ENCODE measurements at places on chromosomes 16 and 17.

- DNase-seq: no peak
Measured at GRCh38 chr17:33725675-33726271, 432.7 kb upstream of the ASIC2 start.

- no peak for DNase-seq
Measured at GRCh38 chr17:34760931-34761495, 181.6 kb downstream of the TMEM132E start.

DNA sequence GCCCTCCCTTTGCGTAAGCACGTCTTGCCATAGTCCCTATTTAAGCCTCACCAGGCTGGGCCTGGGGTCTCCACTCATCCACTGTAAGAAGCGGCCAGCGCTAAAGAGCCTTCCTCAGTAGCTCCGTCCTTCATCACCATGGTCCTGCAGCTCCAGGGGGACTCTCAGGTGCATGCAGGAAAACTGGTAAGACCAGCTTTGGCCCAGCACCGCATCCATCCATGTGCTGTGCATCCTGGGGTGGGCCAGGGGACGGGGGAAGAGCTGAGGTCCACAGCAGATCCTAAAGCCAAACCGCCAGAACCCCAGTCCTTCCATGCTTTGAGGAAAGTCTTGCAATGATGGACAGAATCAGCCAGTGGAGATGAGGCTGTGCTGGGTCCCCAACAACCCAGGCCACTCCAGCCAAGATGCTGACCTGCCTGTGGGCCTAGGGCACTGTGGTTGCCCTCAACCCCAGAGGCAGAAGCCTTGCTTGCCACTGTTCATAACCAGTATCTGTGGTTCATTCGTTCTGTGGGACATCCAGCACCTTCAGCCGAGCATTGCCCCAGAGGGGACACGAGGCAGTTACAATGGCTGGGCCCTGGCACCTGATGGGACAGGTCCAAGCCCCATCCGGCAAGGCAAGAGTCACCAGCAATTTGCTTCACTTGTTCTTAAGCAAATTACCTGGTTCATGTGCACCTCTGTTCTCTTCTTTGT lies 44.4 kb downstream of the RBFOX3 start:
- no peak for DNase-seq

DNA sequence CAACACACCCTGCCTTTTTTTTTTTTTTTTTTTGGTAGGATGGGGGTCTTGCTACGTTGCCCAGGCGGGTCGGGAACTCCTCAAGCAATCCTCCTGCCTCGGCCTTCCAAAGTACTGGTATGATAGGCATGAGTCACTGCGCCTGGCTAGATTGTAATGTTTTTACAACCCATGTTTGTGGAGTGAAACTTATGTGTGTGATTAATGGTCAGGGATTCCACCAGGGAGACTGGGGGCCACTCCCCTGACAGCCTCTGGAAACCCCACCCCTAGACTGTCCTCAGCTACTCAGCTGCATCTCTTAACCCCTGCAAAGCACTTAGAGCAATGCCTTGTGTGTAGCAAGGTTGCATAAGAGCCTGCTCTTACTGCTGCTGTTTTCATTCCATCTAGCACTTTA lies 220.5 kb downstream of the PARN start:
- DNase-seq: no peak

DNA sequence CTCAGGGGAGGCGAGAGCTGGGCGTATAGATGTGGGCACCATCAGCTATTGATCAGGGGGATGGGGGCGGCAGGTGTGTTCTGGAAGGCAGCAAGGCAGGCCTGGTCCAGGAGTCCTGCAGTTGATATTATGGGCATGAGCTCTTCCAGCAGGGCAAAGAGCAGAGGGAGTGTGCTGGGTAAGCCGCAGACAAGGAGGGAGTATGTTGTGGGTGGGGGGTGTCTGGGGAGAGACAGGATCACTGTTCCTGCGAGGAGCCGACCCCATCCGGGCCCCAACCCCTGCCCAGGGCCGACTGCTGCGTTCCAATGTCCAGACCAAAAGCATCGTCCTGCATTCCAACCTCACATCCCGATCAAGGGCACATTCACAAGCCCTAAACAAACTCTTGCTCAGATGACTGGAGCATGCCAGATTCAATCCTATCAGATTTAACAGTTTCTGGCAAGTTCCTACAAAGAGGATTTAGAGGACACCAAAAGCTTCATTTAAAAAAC lies 9.2 kb downstream of the MXRA7 start:
- DNase-seq: no peak

GRCh38 chr17:55784666-55785065 lies 33.8 kb downstream of the PCTP start:
- DNase-seq: no peak

- DNase-seq: no peak
Measured at GRCh38 chr17:82517230-82517865, 2.2 kb upstream of the FOXK2 start.

- no peak for DNase-seq
Measured at GRCh38 chr17:17515934-17516930, 20.0 kb upstream of the RASD1 start.

DNA sequence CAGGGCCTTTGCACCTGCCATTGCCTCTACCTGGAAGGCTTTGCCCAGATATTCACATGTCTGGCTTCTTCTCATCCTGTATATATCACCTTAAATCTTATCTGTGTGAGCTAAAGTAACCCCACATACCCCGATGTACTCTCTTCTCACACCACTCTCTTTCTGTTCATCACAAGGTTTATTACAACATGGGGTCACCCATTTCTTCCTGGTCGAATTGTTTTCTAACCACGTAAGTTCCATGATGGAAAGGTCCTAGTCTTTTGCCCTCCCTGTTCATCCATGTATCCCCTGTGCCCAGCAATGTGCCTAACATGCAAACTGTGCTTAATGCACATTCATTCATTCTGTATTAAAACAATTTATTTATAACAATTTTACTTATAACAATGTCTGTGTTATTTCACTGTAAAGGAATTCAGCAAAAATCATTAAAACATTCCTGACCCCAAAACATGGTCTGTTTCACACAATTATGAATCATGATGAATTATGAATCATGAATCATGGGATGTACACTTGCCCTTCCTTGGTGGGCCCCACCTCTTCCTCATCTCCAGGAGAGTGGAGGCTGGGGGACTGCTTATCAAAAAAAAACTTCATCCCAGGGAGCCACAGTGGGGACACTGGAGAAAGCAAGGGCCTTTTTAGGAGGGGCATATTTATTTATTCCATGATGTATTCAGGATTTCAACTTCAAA lies 336.4 kb downstream of the GRIN2A start:
- no peak for DNase-seq

GRCh38 chr16:28171816-28172215 lies 39.9 kb downstream of the XPO6 start:
- DNase-seq: no peak

GRCh38 chr17:35155246-35155645 lies 7.6 kb downstream of the UNC45B start:
- no peak for DNase-seq

DNA sequence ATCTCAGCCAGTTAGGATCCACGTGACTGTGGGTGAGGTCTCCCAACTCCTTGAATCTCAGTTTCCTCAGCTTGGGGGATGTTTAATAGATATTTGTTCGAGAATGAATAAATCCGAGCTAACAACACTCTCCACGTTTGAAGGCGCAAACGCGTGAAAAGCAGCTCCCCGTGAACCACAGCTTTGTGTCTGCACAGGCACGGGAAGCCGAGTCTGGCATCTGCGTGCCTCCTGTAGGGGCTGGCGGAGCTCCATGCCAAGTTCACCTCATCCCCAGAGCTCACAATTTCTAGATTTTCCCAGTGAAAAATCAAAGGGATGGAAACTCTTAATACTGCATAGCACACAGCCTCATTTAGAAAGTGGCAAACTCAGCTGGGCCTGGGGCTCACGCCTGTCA lies 14.3 kb downstream of the SGSH start:
- no peak for DNase-seq

- DNase-seq: no peak
Measured at GRCh38 chr16:5922686-5923085, 825.1 kb upstream of the EEF2KMT start.

GRCh38 chr17:73474370-73474988 lies 162.7 kb upstream of the CDC42EP4 start:
- no peak for DNase-seq
